NCI-H774 (cell line): ENCODE measurements at places on chromosomes 6 and 20.

GRCh38 chr20:61850926-61851900 lies 214.5 kb downstream of the TAF4 start:
- DNase-seq = no peak

GRCh38 chr20:18224968-18225568 lies 63.3 kb upstream of the ZNF133 start:
- DNase-seq = no peak

GRCh38 chr20:59154317-59155013 lies 9.2 kb upstream of the ZNF831 start:
- no peak for DNase-seq

DNA sequence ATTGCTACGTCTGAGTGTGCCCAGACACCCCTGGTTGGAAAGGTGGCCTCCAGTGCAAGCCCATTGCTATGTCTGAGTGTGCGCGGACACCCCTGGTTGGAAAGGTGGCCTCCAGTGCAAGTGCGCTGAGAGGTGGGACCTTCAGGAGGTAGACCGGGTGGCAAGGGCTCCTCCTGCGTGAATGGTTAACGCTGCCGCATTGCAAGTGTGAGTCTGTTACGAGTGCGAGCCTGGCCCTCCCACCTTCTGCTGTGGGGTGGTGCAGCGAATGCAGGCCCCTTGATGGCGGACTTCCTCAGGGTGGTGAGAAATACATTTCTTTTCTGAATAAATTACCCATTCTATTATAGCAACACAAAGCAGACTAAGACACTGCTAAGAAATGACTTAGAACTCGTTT lies 208.8 kb downstream of the DLL1 start:
- DNase-seq = no peak

- no peak for DNase-seq
These were observed 15.0 kb downstream of the ADGRF5 start for GRCh38 chr6:46906776-46907175.

DNA sequence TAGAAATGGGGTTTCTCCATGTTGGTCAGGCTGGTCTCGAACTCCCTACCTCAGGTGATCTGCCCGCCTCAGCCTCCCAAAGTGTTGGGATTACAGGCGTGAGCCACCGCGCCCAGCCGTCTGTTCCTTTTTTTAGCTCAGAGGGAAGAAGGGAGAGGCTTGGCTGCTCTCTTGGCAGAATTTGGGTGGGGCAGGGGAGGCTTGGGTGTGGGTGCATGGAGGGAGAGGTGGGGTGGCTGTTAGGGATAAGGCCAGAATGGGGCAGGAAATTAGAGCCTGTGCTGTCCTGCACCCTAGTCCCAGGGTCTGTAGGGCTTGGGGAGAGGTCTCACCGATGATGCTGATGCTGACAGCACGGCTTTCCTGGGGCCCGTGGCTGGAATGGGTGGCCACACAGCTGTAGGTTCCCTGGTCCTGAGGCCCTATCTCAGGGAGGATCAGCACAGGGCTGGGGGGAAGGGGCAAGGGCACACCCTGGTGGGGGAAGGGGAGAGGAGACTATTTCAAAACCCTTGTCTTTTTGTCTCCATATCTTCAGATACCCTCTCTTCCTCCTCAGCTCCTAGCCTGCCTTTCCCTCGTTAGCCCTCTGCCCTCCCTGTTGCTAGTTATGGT lies 2.0 kb downstream of the AGER start:
- no peak for DNase-seq

- no peak for DNase-seq
These were observed 24.2 kb downstream of the NEDD9 start for GRCh38 chr6:11208267-11208666.
